ENCODE measurements at places on chromosomes 7 and 10.

- DNase-seq, result no peak
Measured at GRCh38 chr10:110770243-110770642, 101.5 kb upstream of the PDCD4 start.

DNA sequence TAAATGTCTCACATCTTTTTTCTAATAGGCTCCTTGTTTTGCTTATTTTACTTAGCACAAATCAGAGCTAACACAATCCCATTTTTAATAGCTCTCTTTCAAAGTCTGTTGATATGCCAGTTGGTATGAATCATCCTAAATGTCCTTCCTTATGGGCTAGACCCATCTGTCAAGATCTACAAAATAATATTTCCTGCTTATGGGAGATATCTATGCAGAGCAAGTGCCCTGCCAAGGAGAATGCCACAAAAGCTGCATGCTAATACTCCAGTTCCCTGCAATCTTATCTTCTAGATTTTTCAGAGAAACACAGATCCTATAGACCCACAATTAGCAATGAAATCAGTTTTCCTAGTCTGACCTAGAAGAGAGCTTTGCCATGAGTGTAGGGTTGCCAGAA, 230.8 kb upstream of the NPVF start:
- DNase-seq, result no peak

- no peak for DNase-seq
Measured at GRCh38 chr10:87991946-87992345, 128.5 kb downstream of the PTEN start.

DNA sequence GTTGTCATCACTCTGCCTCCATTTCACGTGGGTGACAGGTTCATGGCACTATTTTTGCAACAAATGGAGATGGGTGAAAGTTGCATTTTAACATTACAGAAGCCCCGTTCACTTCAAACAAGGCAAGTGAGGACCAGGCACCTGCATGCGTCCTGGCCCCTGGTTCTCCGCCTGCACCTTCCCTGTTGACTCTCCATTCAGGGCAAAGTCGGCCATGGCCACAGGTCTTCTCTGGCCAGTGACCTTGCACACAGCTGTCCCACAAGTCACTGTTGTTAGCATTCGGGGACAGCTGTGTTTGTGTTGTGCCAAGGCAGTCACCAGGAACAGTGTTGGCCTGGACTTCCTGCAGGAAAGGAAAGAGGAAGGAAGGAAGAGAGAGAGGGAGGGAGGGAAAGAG, 554.9 kb downstream of the TCERG1L start:
- DNase-seq, result no peak

GRCh38 chr7:85498031-85498430, 311.2 kb upstream of the SEMA3D start:
- DNase-seq, result no peak

GRCh38 chr10:102286216-102286615, 40.9 kb downstream of the GBF1 start:
- no peak for DNase-seq
